ENCODE measurements at places on chromosomes 7 and 10.

DNA sequence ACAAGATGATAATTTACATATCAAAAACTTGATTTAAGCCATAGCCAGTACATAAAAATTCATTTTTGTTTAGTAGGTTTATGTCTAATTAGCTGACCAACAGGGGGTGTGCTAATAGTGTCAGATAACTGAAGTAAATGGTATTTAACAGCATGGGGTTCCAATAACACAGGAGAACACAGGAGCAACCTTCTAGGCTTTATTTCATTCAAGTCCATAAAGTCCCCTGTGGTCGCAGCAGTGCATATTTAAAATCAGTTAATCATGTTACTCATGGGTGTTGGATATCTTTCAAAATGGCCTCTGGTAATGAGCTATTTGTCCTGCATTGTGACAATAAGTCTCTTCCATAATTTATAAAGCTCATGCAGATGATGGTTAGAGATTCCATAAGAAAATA lies 238.6 kb downstream of the CNTNAP2 start:
- no peak for DNase-seq

- peak; percentile 17 for DNase-seq
Measured at GRCh38 chr7:102396710-102397019, 502 bp downstream of the PRKRIP1 start.

DNA sequence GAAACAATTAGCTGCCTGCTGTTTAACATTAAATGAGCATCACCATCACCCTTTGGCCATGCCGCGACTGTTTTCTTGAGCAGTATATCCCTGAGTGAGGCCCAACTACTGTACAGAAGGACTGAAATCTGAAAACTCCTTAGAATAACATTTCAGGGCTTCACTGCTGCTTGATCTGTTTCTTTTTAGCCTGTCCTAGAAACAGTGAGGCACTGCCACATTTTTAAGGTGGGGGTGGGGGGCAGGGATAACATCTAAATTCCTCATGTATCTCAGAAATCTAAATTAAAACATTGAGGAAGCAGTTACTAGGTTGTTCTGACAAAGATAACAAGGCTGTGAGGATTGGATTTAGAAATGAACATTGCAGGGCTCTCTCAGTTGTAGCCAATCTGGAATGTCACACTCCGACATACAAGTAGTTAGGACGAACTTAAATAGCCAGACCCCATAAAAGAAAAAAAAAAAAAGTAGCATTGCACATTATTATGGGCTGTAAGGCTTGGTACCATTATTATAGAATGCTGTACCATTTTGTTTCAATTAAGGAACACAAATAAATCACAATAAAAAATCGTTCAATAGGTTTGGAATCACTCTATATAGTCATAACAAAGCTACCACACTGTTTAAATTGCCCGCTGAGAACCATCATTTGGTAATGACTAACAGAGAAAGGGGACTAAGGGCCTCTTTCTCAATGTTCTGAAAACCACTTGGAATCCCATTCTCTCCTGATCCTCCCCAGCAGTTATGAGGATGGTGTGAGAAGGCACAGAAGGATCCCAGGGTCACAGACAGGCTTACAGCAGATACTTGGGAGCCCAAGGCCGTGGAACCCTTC lies 256.1 kb downstream of the INHBA start:
- no peak for DNase-seq

GRCh38 chr10:24456322-24456721 lies 247.4 kb downstream of the KIAA1217 start:
- DNase-seq = peak; percentile 86

GRCh38 chr10:79084972-79085597 lies 16.3 kb downstream of the ZMIZ1 start:
- DNase-seq = no peak

- DNase-seq = no peak
Measured at GRCh38 chr7:155856656-155857055, 44.4 kb upstream of the SHH start.

GRCh38 chr10:43229208-43230061 lies 37.4 kb downstream of the RASGEF1A start:
- DNase-seq = no peak

DNA sequence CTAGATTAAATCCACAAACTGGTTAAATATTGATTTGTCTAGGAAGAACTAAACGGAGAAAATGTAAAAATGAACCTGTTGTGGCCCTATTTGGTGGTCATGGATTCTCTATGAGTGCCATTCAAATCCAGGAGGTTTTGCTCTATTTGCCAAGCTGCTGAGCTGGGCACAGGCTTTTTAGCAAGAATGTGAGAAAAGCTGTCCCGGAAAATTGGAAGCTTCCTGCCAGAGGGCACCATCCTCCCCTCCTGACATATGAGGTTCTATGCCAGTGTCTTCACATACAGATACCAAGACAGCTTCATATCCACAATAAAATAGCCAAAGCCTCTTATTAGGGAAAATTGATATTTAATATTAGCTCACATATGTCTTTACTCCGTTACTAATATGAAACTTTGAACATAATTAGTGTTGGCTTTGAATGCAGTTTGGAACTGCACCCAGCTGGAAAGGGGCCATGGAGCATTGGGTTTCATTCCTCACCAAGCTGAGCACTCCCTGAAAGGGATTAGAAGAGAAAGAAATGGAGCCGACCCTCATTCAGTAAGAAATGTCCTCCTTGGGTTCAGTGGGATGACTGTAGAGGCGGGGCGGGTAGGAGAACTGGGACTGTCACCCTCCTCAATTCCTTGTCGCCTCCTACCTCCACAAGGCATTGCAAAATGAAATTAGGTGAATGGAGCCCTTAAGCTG lies 47.8 kb downstream of the NRCAM start:
- DNase-seq = no peak

DNA sequence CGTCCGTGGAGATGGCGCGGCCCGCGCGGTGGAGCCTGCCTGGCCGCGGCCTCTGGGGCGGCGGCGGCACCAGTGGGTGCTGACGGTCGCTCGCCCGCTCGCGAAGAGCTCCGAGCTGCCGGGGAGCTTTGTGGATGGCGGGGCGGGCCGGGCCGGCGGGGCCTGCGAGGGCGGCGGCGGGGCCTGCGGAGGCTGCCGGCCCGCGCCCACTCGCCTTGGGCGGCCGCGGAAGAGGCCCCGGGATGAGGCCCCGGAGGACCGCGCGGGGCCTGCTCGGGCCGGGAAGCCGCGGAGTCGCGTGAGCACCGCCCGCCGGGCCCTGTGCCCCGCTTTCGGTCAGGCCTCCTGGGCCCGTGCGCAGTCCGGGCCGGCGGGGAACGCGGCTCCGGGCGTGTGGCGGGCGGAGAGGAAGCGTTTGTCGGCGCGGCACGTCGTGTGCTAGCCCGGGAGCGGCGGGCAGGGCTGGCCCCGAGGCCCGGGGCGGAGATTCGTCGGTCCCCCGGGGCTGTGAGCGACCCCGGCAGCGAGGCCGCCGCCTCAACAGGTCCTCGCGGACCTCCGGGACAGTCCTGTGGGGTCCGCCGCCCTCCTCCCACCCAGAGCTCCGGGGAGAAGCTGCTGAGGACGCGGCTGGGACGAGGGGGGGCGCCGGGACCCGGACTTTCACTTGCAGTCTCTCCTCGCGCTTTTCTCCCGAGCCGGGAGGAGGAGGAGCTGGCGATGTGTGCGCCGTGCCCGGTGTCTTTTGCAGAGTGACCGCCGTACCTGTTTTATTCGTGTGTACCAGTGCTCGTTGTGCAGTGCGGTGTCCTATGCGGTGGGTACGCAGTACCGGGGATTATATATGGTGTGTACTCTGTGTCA lies 578 bp downstream of the ZMYND11 start:
- peak; percentile 77 for DNase-seq

DNA sequence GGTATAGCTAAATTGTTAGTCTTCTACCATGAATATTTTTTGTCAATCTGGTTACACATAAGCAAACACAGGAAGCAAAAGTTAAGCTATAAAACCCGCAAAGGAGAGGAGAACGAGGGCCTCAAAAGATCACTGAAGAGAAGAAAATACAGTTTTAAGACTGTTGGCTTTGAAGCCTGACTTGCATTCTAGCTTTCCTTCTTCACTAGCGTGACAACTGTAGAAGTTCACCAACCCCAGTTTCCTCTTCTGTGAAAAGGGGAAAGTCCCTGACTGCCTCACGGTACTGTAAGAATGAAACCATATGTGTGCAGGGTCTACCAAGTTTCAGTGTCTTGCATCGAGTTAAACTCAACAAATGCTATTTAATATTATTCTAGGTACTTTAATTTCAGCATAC lies 7.5 kb upstream of the LRRN3 start:
- peak; percentile 44 for DNase-seq

DNA sequence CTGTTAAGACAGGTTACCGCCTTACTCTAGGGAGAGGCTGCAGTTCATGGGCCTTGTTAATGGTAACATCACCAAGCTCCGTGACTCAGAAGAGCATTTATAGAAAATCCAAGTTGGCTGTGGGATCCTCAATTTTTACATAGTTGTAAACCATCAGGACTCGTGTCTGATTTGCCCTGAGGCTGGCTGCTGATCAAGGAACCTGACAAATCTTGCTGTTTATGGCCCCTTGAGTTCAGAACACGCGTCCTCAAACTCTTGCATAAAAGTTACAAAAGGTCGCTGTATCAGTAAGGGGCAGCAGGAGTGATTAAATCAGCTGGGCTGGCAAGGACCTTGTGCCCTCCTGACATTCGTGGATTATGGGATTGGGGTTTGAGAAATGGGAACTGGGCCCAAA lies 4.6 kb downstream of the SLC13A4 start:
- no peak for DNase-seq

DNA sequence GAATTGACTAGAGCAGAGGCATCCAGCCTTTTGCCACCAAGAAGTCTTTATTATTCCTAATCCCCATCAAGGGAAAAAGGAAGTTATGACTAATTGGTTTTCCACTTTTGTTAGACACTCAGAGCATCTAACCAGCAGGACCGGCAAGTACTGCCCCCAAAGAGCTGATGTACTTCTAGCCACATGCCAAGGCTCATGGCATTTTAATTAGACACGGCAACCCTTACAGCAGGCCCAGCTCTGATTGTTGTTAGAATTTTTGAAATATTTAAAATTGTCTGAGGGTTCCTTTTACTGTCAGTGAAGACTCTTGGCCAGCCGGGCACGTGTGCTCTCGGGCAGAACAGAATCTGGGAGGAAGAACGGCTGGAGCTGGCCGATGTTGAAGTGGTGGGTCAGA lies 114.8 kb downstream of the SPAG6 start:
- DNase-seq = no peak

- DNase-seq = no peak
Measured at GRCh38 chr10:79331226-79331625, 16.0 kb upstream of the PPIF start.

DNA sequence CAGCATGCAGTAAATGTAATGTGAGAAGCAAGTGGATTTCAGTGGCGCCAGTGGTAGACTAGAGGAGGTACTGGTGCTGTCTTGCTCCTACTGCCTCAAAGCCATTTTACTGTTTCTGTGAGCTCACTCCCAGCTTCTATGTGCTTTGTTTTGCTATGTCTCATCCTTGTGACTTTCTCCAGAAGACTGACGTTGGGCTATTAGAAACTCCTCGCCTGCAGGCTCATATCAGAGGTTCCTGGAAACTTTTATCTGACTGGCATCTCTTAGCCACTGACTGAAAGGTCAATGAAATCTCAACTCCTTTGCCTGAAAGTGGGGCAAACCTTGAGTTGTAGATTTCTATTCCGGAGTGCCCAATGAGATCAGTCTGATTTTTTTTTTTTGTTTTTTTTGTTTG lies 66.4 kb upstream of the SORCS1 start:
- DNase-seq = no peak

DNA sequence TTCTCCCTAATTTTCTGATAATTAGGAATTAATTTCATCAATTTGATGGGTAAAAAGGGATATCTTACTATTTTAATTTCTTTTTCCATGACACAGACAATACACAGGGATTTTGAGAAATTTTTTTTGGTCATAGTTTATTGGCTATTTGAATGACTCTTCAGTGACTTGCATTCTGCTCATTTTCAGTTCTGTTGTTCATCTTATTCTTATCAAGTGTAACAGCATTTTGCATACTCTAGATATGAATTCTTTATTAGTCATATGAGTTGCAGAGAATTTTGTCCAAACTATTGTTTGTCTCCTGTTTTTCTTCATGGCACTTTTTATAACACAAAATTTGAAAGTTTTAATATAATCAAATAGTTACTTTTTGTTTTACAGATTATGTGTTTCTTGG lies 41.7 kb downstream of the MKLN1 start:
- DNase-seq = no peak

DNA sequence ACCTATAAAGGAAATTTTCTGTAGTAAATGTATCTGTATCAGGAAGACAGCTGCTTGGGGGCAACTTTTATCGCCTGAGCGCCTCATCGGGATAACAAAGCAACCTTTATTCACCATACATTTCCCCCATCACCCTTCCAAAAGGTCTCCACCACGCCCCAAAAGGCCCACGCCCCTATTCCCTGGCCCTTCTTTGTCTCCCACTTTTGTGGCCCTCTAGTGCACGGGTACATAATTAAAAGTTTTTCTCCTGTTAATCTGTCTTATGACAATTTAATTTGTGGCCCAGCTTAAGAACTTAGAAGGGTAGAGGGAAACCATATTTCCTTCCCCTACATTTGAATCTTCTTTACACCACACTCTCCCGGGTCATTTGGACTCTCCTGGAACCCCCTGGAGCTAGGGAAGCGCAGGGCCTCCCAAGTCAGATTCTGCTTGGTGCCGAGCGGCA lies 625 bp downstream of the RP9 start:
- DNase-seq = no peak

- DNase-seq = no peak
Measured at GRCh38 chr10:74379474-74379873, 228.5 kb downstream of the ADK start.
